Osteoblast (primary cell): ENCODE measurements at places on chromosomes 4 and X. TPM values are rescaled to one million over a fixed set of nuclear protein-coding genes. Genes with fewer than 3 reads are reported as not detected.

ARHGAP24 gene
- total RNA-seq, result 52.5 and 81.3 TPM in 2 replicates

CTAG1B gene
- not detected in 2 replicates for total RNA-seq

IL1RAPL2 gene
- total RNA-seq, result not detected in 2 replicates

TKTL2 gene
- not detected in 2 replicates for total RNA-seq

FREM3 gene
- not detected in 2 replicates for total RNA-seq

RAB41 gene
- total RNA-seq, result not detected in 2 replicates

GRCh38 chr4:189202182-189202868 is 738.3 kb upstream of the FRG1 start:
- DNase-seq, result peak; percentile 80

- DNase-seq, result no peak
Measured at GRCh38 chr4:154349829-154350228, 141.8 kb downstream of the DCHS2 start.

- DNase-seq, result no peak
Measured at GRCh38 chr4:26131711-26132110, 189.1 kb upstream of the RBPJ start.

DNA sequence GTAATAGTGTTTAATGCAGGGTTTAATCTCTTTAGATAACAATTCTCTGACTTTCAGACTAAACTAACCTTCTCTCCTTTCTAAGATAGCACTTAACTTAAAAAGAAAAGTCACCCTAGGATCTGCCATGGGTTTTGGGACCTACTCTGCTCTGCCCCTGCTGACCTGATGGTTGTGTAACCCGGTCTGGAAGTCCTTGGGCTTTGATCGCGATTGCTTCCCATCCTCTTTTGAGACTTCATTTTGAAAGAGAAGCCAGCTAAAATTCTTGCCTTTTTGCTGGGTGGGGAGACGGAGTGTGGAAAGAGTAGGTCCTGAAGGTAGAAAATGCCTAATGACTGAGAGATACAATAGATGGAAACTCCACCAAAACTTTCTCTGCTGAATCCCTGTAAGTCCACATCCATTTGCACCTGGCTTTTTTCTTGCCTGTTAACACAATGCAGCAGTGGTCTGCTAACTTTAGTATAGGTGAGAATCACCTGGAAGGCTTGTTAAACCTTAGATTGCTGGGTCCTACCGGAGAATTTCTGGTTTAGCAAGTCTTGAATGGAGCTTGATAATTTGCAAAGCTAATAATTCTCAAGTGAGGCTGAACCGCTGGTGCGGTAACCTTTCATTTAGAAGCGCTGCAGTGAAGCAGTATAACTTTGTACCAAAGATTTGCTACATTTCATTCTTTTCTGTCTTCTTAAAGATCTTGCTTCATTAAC is 45.6 kb upstream of the CCSER1 start:
- no peak for DNase-seq

GRCh38 chr4:88998001-88998400 is 59.0 kb downstream of the FAM13A start:
- DNase-seq, result no peak

- DNase-seq, result peak; percentile 66
Measured at GRCh38 chr4:17468619-17469221, 43.2 kb downstream of the QDPR start.

GRCh38 chr4:150145090-150145945 is 67.1 kb downstream of the DCLK2 start:
- peak; percentile 52 for DNase-seq

DNA sequence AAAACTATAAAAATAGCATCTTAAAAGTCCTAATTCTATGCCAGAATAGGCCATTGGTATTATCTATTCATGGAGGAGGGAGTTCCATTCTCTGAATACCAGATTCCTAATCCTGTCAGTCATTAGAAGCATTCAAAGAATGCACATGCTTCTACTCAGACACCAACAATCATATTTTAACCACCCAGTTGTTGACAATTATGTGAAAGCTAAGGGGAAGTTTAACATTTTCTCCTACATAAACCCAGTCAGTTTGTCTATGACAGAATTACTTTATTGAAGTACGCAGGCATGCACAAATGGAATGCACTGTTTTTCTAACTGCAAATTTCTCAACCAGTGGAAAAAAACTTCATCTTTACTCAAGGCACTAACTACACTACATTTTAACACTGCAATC is 69.6 kb upstream of the MTNR1A start:
- DNase-seq, result no peak

DNA sequence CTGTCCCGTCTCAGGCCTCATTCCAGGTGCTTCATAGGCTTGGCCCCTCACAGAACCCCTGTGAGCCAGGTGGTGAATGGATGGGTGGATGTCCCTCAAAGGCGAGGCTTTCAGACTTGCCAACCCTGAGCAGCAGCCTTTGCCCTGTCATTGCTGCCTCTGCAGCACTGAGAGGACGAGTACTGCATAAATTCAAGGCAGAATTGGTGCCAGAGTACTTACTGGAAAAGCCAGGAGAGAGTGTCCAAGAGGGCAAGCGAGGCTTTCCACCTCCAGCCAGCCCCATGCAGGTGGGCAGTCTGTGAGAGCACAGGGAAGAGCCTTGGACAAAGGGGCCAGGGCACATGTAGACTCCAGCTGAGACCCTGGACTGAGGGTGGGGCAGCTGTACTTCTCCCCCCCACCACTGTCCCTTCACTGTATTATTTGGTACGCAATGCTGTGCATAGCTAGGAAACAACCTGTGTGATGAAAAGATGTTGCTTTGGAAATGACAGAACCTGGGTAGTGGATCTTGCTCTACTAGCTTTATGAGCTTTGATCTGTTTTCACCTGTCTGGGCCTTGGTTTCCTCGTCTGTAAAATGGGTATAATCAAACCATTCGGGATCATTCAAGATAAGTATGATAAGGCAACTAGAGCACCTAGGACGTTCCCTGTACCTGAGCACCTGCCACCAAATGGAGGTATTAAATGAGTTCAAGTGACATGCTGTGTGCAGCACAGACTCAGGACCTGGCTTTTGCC is 224.9 kb upstream of the PSAPL1 start:
- DNase-seq, result peak; percentile 51

DNA sequence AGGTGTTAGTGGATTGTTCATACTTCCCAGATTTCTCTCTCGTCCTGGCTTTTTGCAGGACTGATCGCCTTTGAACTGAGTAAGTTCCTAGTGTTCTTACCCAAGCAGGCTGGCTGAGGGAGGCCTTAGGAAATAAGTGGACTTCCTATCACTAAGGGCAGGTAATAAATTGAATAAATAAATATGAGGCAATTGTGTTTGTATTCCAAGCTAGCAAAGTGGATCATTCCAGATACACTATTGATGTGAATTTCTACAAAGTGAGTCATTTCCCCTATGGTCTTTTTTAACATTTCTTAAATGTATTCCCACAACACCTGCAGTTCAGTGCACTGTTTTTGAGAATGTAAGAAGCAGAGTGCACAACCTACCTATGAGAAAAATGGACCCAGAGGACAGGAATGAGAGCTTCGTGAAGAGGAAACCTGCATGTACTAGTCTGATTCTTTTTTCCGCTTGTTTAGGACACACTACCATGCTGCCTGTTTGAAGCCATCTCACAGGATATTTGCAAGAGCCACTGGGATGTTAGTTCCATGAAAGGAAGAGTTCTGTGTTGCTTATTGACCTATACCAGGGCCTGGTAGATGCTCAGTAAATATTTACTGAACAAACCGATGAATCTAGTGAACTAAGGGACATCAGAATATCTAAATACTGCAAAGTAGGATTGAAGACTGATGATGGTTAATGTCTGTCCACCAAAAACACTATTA is 29.0 kb upstream of the SMAD1 start:
- DNase-seq, result no peak

DNA sequence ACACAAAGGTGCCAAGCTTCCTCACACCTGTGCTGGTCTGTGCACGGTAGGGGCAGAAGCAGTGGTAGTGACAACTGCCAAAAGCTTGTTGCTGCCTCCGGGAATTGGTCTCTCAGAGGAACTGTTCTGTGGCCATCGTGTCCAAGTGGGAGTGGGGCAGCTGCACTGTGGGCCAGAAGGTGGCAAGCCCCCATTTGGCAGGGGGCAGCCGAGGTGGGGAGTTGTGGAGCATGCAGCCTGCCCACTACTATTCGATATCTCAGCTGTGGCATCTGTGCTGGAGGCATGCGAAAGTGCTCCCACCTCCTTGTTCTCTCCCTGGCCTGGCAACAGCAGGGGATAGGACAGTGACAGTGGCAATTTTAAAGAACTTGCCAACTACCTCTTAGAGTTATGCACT is 192.8 kb downstream of the TBX22 start:
- DNase-seq, result no peak

- DNase-seq, result no peak
Measured at GRCh38 chrX:120774606-120775005, 101.1 kb downstream of the CT47B1 start.

- DNase-seq, result peak; percentile 68
Measured at GRCh38 chr4:112521123-112522023, 5.4 kb upstream of the NEUROG2 start.
